Activated CD8-positive, alpha-beta T cell treated with anti-CD3 and anti-CD28 coated beads for 36 hours (primary cell): ENCODE measurements at places on chromosomes 6 and 20. TPM values are rescaled to one million over a fixed set of nuclear protein-coding genes. Genes with fewer than 3 reads are reported as not detected.

Gene ATXN1
- 40.8 TPM for total RNA-seq

DNA sequence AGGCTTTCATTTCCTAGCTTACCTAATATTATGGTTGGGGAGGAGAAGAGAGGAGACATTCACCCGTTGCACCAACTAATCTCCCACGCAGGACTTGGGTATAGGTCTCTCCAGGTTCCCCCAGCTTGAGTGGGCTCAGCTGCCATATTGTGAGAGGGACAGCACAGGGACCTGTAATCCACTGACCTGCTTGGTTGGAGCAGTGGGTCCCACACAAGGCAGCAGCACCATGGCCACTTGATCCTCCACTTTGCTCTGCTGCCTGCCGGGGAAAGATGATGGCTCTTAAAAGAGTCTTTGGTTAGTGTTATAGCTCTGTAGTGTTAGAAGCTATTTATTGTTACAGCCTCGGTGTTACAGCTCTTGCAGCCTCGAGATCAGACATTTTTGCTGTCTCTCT is 22.5 kb upstream of the ECHDC1 start:
- no peak for DNase-seq

DNA sequence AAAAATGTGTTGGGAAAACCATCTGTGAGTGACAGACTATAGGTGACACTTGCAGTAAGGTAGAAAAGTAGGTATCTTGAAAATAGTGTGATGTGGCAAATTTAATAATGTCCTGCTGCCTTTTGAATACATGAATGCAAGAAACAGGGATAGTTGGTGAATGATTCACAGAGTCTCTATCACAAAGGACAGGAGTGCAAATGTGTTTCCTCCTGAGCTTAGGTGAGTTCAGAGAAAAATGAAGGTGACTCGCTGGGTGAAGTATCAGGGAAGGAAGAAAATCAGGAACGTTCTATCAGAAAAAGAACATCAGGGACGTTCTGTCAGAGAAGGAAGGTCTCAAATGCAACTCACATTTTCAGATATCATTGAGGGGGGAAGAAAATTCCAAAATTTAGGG is 557.8 kb upstream of the SLC35B3 start:
- DNase-seq = no peak

Gene DLL1
- 1.9 TPM for total RNA-seq

DNA sequence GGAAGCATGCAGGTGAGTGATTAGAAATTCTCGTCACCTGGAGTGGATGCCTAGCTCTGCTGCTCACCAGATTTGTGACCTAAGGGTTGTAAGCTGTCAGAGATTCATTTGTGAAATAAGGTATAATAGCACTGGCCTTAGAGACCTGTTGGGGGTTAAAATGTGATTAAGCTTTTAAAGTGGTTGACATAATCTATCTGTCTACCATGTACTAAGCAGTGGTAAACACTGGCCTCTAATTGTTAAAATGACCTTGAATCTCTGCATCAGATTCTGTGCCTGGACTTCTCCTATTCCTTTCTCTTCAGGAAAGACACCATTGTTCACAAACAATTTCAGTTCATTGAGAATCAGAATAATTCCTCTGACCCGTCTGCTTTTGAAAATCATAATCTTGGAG is 536.2 kb downstream of the CBLN4 start:
- DNase-seq = no peak

DNA sequence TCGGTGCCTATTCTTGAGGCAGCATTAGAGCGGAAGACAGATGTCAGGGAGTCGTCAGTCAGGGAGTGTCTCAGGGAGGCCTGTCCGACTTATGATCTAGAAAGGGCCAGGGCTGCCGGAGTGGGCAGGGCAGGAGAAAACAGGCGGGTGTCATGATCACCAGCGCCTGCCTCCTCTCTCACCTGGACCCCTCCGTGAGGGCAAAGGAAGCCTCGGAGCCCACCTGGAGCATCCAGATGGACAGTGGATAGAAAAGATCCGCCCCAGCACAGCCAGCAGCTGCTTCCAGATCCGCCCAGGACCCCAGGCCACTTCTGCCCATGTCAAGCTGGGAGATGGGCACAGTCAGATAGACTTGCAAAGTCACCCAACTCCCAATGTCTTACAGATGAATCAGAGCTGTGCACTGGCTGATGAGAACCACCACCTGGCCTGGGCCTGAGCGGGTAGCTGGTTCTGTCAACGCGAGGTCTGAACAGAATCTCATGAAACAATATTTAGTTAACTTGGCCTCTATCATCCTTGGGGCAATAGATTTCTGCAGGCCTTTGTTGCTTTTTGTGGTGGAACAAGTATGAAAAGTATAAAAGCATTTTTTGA is 22.2 kb downstream of the PSMG4 start:
- DNase-seq = no peak

GRCh38 chr20:42258564-42259302 is 640.6 kb upstream of the CHD6 start:
- no peak for DNase-seq

GRCh38 chr6:11307226-11307625 is 74.8 kb upstream of the NEDD9 start:
- DNase-seq = peak; percentile 37

- no peak for DNase-seq
Observed at GRCh38 chr6:42313038-42313437, 95.4 kb upstream of the MRPS10 start.

DNA sequence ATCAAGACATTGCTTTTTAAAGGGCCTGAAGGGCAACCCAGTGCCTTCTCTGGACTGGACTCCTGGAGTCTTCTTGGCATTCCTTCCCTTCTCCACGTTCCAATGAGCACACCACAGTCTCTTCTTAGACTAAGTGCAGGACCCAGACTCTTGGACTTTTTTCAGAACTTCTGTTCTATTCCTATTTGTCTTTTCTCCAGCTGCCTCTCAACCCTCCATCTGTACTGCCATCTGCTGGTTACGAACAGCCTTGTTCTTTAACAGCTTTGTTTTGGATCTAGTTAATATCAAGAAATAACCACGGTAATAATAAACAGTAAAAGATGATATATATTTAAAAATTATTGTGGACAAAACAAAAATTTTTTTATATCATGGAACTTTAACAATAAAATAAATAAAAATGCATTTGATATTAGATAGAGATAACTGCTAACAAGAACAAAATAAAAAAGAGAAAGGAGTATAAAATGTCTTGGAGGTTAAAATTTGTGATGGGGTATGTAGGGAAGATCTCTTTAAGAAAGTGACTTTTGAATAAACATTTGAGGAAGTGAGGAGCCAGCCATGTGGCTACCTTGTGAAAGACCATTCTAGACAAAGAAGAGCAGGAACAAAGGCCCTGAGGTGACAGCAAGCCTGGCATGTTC is 105.1 kb upstream of the HCRTR2 start:
- peak; percentile 13 for DNase-seq

- DNase-seq = no peak
Observed at GRCh38 chr6:125302840-125303511, 1.2 kb upstream of the HDDC2 start.

Gene DOP1A
- 6.6 TPM for total RNA-seq

DNA sequence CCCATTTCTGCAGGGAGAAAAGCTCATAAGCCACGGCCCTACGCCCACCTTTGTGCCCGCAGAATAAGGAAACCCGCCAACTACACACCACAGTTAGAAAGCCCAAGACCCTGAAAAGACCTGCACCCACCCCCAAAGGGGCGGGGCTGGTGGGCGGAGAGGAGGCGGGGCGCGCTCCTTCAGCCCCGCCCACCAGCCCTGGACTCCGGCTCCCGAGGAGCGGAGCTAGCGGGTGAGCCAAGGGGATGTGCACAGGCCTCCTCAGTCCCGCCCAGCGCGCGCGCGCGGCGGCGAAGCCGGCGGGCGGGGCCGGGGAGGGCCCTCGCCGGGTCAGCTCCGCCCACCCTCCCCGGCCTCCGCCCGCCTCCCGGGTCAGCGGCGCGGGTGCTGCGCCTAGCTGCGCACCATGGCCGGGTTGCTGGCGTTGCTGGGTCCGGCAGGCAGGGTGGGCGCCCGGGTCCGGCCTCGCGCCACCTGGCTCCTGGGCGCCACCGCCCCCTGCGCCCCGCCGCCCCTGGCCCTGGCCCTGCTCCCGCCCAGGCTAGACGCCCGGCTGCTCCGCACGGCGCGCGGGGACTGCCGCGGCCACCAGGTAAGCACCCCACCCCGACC is at the start of gene FAM210B:
Gene FAM210B (plus strand): TSS at position 375 of the 612 bp plus-strand sequence. CDS start 32 bp downstream, at position 407.
- peak; percentile 81 for DNase-seq

GRCh38 chr6:32153564-32154513 is at the start of gene PPT2:
TSS of gene PPT2 (plus strand) at chr6:32154141. CDS start at chr6:32154595, 454 bp downstream.
- DNase-seq = peak; percentile 95

DNA sequence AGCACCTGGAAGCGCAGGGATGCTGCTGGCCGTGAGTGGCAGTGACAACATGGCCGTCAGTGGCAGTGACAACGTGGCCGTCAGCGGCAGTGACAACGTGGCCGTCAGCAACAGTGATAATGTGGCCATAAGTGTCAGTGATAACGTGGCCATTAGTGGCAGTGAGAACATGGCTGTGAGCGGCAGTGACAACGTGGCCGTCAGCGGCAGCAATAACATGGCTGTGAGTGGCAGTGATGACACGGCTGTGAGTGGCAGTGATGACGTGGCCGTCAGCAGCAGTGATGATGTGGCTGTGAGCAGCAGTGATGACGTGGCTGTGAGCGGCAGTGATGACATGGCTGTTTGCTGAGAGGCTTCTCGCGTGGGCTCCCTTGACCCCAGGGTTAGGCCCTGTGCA is 169.8 kb downstream of the ERMARD start:
- peak; percentile 11 for DNase-seq

GRCh38 chr6:112237595-112237994 is 16.8 kb downstream of the LAMA4 start:
- DNase-seq = no peak

DNA sequence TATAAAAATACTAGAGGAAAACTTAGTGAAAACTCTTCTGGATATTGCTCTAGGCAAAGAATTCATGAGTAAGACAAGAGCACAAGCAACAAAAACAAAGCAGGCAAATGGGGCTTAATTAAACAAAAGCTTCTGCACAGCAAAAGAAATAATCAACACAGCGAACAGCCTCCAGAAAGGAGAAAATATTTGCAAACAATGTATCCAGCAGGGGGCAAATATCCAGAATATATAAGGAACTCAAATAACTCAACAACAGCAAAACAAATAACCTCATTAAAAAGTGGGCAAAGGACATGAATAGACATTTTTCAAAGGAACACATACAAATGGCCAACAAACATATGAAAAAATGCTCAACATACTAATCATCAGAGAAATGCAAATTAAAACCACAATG is 17.1 kb upstream of the HECA start:
- no peak for DNase-seq

DNA sequence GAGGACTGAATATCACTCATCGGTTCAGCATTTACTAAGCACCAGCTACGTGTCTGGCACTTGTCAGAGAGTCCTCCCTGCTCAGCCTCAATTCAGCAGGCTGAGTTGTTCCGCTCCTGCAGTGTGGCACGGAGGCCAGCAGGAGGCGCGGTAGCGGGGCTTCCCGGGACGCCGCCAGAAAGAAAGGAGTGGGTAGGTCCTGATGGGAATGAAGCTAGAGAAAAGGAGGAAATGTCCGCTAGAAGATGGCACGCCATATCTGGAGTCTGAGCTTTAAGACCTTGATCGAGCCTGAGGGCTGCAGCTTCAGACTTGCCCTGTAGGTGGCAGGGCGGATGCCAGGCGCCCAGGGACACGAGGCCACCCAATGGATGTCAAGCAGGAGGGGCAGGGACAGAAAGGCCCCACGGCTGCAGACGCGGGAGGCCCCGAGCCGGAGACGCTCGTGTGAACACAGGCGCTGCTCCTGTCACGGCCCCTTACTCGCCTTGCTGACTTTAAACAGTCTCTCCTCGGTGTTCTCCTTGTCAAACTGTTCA is 18.7 kb downstream of the SERPINB6 start:
- DNase-seq = peak; percentile 77

DNA sequence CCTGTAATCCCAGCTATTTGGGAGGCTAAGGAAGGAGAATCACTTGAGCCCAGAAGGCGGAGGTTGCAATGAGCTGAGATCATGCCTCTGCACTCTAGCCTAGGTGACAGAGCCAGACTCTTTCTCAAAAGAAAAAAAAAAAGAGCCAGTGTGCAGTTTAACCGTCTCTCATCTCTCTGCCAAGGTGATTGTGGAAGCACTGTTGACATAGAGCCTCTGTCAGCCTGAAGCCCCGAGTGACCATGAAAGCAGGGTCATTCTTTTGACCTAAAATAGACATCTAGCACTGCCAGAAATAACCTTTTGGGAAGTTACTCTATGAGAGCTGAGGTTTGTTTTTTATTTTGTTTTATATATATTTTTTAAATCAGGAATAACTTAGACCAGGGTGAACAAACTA is 7.4 kb downstream of the DEFB127 start:
- DNase-seq = no peak

GRCh38 chr6:107064579-107065065 is 36.6 kb downstream of the MTRES1 start:
- DNase-seq = peak; percentile 66
